ENCODE measurements at places on chromosomes 16 and 17.

DNA sequence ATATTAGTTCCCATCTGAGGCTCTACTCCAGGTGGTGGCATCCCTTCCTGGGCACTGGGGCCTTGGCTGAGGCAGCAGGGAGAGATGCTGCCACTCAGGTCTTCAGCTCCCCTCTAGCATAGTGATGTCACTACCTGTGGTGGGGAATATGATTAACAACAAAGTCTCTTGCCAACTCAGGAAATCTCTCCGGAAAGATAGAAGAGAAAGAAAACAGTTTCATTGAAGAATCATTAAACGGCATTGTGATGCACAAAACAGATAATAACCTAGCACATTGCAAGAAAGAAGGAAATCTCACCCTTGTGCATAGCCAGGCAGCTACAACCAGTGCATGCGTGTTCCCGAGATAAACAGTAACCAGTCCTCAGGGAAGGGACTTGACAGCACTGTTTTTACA lies 12.2 kb upstream of the ZNF267 start:
- no peak for DNase-seq

GRCh38 chr17:36721560-36722120 lies 120.3 kb downstream of the MRM1 start:
- no peak for DNase-seq

DNA sequence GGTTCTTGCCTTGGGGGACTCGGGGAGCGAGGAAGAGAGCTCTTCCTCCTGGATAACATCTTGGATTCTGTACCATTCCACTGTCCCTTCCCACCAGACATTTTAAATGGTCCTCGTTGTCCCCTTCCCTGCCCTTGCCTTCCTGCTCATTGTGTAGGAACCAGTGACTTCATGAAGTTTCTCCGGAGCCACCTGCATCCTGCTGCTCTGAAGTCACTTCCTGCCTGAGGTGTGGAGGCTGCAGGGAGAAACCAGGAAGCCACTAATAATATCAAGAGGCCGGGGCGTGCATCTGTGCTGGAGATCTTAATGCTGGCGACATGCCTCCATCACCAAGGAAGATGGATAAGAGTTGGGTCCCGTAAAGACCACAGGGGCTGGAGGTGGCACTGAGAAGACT lies 6.2 kb upstream of the SLC16A13 start:
- DNase-seq = no peak

DNA sequence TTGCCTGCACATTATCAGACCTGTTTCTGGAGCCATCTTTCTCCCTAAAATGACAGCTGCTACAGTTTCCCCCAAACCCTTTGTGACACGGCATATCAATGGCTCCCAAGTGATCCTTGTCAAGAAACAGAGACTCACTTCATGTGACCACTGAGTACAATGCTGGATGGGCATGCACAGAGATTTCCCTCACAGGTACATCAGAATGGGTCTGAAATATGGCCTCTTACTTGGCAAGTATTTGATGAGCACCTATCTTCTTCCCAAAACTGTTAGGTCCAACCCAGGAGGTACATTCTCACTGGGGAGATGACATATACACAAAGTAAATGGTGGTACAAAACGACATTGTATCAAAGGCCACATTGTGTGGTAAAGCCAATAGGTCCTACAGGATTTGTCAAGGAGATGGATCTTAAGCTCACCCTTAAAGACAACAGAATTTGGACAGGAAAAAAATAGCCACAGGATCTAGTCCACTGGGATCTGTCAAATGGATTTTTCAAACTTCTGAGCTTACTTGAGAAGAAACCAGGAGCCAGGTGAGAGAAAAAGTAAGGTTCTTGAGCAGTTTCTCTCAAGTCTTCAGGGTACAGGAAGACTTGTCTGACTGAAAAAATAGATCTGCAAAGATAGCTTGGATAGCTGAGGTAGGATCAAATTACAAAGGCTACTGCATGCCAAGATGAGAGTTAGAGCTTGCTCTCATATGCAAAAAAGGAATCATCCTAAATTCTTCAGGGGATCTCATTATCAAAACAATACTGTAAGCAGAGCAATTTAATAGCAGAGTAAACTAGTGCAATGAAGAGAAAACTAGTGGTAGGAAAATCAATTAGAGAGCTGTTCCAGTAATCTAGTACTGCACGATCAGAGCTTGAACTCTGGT lies 28.8 kb downstream of the RNF43 start:
- DNase-seq = no peak
